DND-41 (cell line): ENCODE measurements at places on chromosomes 11 and 22.
A peak's percentile ranks its signal among the peaks of the same experiment; 100 is the strongest.

- H3K4me1 ChIP-seq = no peaks in the 10 kb centered on the region
- H3K27me3 ChIP-seq = no peaks in the 10 kb centered on the region
- H3K4me3 ChIP-seq = no peak overlapping the region
- H3K27ac ChIP-seq = no peak overlapping the region
Measured at GRCh38 chr11:96033599-96033998, 109.7 kb upstream of the MTMR2 start.

DNA sequence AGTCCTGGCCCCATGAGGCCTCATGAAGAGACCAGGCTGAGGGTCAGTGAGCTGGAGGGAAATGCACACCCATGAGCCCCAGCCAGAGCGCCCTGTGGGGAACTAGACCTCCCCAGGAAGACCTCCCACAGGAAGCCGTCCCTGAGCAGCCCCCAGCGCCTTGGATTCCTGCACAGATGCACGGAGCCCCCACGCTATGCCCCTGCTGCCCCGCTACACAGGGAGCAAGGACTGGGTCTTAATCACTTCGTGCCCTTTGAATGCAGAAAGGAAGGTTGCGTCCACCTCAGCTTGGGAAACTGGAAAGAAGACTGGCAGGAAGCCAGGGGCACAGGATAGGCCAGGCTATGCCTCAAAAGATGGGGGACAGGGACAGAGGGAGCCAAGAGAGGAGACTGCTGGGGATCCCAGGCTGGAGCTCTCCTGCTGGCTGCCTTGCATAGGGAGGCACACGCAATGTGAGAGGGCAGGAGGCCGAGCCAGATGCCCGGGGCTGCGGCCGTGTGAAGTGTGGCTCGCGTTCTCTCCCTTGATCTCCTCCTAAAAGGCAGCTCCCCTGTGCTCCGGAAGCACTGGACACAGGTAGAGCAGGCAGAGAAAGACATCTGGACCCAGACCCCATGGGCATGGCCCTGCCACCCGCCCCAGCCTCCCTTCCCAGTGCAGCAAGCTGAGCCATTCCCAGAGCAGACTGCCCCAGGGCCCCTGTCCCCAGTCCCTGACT is 32.8 kb downstream of the MACROD1 start:
- H3K27ac ChIP-seq = no peak overlapping the region
- no peaks in the 10 kb centered on the region for H3K4me1 ChIP-seq
- DNase-seq = no peak
- no peaks in the 10 kb centered on the region for H3K36me3 ChIP-seq
- H3K27me3 ChIP-seq = no peaks in the 10 kb centered on the region

DNA sequence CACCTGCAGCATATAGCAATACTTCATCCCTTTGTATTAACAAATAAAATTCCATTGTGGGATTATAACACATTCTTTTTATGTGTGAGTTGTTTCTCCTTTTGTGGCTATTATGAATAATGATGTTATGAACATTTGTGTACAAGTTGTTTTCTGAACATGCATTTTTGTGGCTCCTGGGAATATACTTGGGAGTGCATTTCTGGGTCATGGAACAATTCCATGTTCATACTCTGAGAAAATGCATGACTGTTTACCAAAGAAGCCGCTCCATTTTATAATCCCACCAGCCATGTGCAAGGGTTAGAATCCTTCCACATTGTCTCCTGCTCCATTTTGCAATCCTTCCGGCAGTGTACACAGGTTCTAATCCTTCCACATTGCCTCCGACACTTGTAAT is 713.8 kb downstream of the TBC1D22A start:
- H3K4me3 ChIP-seq = no peak overlapping the region
- H3K27ac ChIP-seq = no peak overlapping the region
- H3K27me3 ChIP-seq = no peaks in the 10 kb centered on the region
- no peak for DNase-seq
- no peaks in the 10 kb centered on the region for H3K36me3 ChIP-seq

DNA sequence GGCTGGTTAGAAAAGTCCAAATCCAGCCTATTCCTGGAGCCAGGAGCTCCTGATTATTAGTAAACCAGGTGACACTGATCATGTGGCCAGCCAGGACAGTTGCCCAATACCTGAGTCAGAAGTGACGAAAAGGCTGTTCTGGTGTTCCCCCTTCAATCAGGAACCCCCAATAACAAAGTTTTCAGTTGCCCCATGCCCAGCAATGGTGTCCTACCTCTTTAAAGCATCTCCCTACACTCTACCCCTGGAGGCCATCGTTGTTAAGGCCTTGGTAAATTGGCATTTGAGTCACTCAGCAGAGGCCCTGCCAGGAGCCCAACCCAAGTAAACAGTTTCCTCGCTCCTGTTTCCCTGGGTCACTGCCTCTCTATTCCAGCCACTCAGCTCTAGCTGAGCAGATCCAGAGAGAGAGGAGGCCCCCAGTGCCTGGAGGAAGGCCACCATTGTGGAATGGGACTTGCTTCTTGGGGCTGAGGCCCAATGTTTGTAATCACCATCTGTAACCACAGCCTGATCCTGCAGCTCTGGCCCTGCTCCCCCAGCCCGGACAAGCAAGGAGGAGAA is 25.0 kb downstream of the ARHGAP1 start:
- no peak for DNase-seq
- peaks cover 74% of the 10 kb centered on the region for H3K36me3 ChIP-seq
- H3K27me3 ChIP-seq = no peaks in the 10 kb centered on the region
- H3K4me3 ChIP-seq = no peak overlapping the region
- H3K27ac ChIP-seq = peak overlapping the region; percentile 56; the same call in 1 of the 2 replicates
- peaks cover 22% of the 10 kb centered on the region for H3K4me1 ChIP-seq
